ENCODE measurements at places on chromosomes 12 and 14.

DNA sequence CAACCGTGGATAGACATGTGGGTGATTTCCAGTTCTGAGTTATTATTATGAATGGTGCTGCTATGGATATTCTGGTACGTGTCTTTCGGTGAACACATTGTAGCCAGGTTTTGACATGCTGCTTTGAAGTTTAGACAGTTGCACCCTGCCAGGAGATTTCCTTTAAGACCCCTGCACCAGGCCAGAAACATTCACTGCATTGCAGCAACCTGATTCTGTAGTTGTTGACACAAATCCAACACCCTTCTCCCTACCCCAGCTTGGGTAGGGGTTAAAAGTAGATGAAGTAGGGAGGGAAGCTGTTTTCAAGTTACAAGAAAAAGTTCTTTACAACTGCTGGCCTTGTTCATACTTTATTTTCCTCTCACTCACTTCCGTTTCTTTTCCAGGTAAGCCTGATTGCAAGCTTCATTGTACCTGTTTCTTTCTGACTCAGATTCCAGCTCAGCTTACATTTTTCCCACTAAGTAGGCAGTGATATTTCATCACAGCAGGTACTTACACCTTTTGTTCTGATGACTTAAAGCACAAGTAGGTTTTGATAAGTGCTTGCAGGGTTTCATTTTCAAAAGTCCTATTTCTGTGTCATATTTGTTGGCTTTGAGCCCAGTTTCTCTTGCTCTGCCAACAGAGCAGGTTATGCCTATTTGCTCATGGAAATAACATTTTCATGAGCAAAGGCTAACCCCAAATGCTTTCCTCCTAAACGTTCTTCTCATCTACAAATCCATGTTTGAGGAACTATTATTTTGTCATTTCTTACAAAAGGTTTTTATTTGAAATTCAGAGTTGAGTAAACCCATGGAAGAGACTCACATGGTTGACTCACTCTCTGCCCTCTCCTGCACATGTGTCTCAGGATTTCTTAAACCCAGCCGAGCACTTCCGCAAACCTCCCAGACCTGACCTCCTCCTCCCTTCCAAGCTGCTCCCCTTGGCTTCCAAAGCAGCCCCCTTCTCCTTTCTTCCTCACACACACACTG lies 12.1 kb upstream of the LTA4H start:
- DNase-seq: peak; percentile 57

DNA sequence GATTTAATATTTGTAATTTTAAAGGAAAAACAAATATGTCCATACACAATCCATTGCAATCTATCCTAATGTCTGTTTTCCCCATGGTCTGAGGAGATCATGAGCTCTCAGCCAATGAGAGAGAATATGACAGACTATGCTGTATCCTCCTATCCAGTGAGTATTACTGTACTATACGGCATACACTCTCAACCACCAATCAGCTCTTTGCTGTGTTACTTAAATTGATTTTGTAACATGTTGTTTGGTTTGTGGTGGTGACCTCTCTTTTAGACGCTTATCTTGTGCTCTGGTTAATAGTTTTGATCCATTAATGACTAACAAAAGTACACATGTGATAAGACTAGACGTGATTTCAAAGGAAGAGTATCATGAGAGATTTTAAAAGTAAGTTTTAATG lies 231.5 kb upstream of the FOXN3 start:
- no peak for DNase-seq

GRCh38 chr12:53602176-53602864 lies 23.9 kb downstream of the ATF7 start:
- no peak for DNase-seq

GRCh38 chr12:31006416-31007152 lies 67.1 kb upstream of the DDX11 start:
- DNase-seq: no peak

- DNase-seq: peak; percentile 26
Observed at GRCh38 chr14:64234877-64235651, 59.1 kb downstream of the ESR2 start.

DNA sequence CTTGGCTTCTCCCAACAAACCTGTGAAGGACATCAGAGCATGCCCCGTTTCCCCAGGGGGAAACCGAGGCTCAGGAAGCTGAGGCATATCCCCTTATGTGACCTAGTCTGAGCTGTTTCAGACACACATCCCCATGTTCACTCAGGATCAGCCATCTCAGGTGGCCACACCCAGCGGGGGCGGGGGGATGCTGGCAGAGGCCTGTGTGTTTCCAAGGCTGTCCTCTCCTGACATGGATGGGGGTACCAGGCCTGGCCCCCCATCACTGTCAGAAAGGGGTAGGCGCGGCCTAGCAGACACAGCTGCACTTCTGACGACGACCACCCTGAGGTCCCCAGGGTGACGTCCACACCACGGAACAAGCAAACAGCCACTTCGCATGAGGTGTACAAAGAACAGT lies 22.1 kb downstream of the CCDC85C start:
- DNase-seq: no peak

GRCh38 chr12:113149361-113150150 lies at the start of gene CFAP73:
CFAP73 (plus strand) TSS chr12:113149724; CDS start chr12:113149858, 134 bp downstream.
- DNase-seq: peak; percentile 92

DNA sequence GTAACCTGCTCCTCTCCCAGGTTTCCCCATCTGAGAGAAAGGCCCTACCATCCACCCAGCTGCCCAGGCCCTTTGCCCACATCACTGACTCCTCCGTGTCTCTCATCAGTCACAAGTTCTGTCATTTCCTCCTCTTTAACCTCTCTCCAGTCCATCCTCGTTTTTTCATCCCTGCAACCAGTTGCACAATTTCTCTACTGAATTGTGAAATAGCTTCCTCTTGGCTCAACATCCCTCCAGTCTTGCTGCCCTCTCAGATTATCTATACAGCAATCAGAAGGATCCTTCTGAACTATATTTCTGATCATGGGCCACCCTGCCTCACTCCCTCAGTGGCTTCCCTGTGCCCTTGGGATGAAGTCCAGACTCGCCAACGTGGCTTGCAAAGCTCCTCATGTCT lies 6.8 kb downstream of the FAM161B start:
- DNase-seq: no peak

DNA sequence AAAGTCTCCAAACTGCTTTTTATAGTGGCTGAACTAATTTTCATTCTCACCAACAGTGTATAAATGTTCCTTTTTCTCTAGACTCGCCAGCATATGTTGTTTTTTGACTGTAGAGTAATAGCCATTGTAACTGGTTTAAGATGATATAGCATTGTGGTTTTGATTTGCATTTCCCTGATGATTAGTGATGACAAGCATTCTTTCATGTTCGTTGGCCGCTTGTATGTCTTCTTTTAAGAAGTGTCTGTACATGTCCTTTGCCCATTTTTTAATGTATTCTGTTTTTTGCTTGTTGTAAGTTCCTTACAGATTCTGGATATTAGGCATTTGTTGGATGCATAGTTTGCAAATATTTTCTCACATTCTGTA lies 404.9 kb downstream of the FLRT2 start:
- no peak for DNase-seq

GRCh38 chr12:92702754-92703679 lies at the start of gene PLEKHG7:
PLEKHG7 (plus strand) TSS chr12:92702989; CDS start chr12:92706632, 3,643 bp downstream.
- DNase-seq: peak; percentile 39

DNA sequence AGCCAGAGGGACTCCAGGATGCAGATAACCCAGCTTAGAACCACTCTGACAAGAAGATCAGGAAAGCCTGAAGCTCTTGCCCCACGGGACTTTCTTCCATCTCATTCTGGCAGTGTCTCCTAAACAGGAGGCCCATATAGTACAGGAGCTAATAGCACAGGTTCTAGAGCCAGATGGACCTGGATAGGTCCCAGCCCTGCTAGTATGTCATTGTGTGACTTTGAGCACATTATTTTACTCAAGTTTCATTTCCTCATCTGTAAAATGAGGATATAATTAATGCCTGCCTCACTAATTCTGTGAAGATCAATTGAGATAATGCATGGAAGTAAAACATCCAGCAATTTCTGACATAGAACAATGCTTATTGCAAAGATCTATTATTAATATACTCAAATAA lies 66.5 kb upstream of the GZMB start:
- no peak for DNase-seq

DNA sequence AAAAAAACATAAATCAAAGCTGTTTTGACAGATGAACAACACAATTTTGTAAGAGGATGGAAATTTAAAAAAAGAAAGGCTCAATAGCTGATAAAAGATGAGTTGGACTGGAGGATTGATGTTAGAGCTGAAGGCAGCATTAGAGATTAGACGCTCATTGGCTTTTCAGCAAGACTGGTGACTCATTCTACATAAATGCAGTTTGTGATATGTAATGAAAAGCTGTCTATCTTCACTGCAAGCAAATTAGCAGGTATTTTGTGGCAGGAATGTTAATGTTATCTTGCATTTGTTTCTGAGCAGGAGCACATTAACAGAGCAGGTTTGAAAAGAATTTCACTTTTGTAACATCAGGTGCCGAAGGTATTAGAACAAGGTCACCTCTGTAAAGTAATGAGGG lies 442.7 kb upstream of the NOVA1 start:
- DNase-seq: no peak

DNA sequence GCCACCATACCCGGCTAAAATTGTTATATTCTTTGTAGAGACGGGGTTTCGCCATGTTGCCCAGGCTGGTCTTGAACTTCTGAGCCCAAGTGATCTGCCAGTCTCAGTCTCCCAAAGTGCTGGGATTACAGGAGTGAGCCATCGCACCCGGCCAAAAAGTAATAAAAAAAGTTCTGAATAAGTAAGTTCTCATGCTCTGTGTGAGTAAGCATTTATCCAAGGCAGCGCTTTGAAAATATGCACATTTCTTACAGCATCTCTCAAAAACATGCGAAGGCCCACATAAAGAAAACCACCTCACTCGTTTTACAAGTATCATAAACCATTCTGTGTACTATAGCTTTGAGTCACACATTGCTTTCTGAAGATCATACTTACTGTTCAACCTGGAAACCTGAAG lies 8.6 kb downstream of the GIT2 start:
- no peak for DNase-seq

DNA sequence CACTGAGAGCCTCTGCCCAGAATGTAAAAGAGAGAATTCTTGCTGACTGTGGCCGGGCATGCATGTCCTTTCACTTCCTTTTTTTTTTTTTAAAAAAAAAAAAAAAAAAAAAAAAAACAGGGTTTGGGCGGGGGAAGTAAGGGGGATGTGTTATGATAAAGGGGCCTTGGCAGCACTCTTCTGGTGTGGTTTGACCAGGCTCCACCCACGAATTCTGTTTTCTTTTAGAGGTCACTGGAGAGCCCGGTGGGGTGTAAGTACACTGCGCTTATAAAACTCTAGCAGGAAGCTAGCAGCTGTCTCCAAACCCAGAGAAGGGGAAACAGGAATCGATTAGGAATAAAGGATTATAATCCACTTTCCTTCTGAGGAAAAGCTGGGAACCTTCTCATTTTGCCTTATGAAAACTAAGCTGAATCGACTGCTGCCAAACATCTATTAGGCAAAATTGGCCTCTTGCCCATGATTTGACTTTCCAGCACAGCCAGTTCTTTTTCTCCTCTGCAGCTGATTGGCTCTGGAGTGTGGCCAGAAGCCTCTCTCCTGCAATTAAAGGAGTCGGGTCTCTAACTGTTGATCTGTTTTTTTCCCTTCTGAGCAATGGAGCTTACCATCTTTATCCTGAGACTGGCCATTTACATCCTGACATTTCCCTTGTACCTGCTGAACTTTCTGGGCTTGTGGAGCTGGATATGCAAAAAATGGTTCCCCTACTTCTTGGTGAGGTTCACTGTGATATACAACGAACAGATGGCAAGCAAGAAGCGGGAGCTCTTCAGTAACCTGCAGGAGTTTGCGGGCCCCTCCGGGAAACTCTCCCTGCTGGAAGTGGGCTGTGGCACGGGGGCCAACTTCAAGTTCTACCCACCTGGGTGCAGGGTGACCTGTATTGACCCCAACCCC lies 27.7 kb upstream of the HIGD1C start:
- DNase-seq: peak; percentile 69

- DNase-seq: peak; percentile 79
Observed at GRCh38 chr14:64671591-64671990, 32.6 kb upstream of the PLEKHG3 start.

GRCh38 chr12:121799842-121800693 lies 3.7 kb upstream of the SETD1B start:
- DNase-seq: peak; percentile 97

DNA sequence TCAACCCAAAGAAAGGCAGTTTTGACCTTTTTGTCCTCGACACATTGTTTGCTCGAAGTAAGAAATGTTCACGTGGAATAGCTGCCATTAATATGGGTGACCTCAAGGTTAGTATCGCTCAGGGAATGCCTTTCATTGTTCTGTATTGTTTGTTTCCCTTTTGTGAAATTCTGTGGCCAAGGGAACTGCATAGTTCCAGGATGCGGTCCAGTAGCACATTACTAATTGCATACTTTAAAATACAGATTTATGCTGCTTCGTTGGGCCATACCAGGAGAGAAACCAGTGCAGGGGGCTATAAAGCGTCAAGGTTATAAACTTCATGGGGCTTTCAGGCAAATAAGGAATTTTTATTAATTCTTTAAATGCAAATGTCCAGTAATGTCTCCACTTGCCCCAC lies 73.3 kb upstream of the USP44 start:
- DNase-seq: no peak

DNA sequence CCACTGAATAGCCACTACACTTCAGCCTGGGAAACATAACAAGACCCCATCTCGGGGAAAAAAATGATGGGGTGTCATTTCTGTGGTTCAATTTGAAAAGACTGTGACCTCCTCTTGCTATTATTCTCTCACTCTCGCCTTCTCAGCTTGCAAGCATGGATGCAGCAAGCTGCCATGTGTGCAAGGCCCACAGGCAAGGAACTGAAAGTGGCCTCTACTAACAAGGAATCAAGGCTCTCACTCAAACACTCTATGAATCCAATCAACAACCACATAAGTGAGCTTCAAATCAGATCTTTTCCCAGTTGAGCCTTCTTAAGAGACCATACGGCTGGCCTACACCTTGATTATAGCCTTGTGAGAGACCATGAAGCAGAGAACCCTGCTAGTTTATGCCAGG lies 17.9 kb upstream of the DHRS7 start:
- DNase-seq: no peak

GRCh38 chr12:15165012-15165659 lies 56.1 kb downstream of the RERG start:
- DNase-seq: no peak

GRCh38 chr12:45601390-45601789 lies 128.1 kb upstream of the ARID2 start:
- peak; percentile 85 for DNase-seq

- no peak for DNase-seq
Observed at GRCh38 chr12:132872975-132873421, 14.4 kb downstream of the CHFR start.

- no peak for DNase-seq
Observed at GRCh38 chr12:124388679-124389137, 93.8 kb downstream of the RFLNA start.

DNA sequence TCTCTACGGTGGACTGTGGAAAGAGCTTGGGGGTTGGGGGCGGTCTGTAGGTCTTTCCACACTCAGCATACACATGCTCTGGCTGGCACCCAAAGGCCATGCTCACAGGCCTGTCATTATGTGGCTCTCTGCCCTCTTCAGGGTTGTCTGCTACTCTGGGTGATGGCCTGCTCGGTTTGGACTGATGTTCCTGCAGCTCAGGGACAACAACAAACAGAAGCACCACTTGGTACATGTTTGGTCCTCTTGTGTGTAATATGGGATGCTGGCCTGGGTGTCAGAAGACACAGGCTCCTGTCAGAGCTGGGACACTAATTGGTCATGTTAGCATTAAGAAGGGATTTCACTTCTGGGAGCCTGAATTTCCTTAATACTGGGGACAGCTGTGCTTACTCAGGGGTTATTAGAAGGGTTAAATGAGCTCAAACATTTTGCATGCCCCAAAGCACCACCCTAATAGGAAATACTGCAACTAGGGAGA lies 32.7 kb upstream of the SELPLG start:
- DNase-seq: no peak
